ENCODE measurements at places on chromosomes 7 and 10.

GRCh38 chr7:3065724-3066143, 22.1 kb upstream of the CARD11 start:
- DNase-seq = peak; percentile 1

DNA sequence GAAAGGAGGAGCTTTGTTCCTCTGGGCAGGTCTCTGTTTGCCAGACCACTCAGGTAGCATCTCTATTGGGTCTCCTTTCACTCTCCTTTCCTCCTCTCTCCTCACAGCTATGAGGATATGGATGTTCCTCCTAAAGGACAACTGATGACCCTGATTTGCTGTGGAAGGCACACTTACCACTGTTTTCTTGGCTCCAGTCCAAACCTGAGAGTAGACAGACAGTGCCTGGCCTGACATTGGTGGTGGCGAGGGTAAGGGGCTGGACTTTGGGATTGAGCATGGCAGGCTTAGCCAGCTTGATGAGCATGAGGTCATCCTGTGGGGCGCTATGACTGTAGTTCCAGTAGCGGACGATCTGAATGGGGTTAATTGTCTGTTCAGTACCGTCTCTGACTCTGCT, 3.6 kb downstream of the PRSS37 start:
- no peak for DNase-seq

DNA sequence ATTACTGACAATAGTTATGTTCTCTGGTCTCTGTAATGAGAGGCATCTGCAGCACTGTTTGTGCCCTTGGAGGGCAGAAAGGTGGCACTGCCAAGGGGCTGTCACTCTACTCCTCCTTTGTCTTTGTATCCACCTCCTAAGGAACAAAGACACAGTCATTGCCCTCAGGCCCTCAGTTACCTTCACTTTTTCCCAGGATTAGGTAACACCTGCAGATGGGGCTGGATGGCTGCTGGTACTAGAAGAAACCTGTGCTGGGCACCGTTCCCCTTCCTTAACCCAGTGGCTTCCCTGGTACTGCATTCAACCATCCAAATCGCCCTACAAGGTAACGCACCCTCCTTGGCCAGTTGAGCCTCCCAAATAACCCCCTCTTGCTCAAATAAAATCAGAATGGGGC, 246.9 kb upstream of the NEBL start:
- DNase-seq = no peak

DNA sequence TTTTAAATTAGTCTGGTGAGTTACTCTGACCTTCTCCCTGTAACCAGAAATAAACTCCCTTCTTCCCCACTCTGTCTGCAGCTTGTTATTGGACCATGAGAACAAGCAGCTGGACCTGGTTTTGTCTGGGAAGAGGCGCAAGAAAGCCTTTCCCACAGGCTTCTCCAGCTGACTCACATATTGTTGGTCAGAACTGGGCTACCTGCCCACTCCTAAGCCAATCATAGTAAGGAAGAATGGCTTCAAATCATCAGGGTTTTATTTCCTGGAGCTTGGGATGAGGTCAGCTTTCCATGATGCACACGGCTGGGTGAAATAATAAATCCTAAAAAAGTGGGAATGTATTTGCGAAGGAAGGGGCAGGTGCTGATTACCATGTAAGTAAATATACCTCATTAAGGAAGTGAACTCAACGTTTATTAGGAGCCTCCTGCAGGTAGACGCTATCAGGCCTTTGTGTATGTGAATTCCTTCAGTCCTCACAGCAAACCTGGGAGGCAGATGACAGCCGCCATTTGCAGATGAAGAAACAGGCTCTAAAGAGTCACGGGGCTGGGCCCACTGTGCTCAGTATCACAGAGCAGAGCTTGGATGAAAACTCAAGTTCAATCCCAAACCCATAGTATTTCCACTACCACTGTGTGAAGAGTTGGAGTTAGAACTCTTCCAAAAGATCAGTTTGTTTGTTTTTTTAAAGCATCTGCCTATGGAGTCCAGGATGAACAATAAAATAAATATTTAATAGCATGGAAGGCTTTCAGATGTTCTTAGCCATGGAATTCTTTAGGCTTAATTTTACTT, 32.8 kb downstream of the IL15RA start:
- peak; percentile 24 for DNase-seq

DNA sequence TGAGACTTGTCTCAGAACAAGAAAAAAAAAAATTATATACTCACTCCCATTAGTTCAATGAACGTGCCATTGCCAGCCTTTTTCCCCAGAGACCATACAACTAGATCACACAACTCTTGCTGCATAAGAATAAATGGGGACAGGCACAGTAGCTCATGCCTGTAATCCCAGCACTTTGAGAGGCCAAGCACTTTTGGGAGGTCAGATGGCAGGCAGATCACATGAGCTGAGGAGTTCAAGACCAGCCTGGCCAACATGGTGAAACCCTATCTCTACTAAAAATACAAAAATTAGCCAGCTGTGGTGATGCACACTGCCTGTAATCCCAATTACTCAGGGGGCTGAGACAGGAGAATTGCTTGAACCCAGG, 13.6 kb downstream of the PDLIM1 start:
- DNase-seq = no peak

DNA sequence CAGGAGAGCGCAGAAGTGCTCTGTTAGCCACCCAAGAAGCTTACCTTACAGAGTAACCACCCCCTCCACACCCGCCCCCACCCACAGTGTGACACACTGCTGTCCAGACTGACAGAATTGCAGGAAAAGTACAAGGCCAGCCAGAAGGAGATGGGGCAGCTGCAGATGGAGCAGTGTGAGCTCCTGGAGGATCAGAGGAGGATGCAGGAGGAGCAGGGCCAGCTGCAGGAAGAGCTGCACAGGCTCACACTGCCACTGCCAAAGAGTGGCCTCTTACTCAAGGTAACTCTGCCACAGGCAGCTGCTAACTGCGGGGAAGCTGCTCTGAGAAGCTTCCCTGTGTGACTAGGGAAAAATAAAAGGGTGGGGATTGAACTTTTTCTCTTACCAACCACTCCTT, 17.6 kb downstream of the CCDC136 start:
- no peak for DNase-seq

- DNase-seq = no peak
Measured at GRCh38 chr7:158738841-158739240, 34.2 kb upstream of the NCAPG2 start.

GRCh38 chr10:126264102-126265018, 123.9 kb downstream of the ADAM12 start:
- no peak for DNase-seq

- no peak for DNase-seq
Measured at GRCh38 chr7:124106575-124106974, 73.7 kb upstream of the TMEM229A start.
